BE2C (cell line): ENCODE measurements at places on chromosomes 7 and 10.
A peak's percentile ranks its signal among the peaks of the same experiment; 100 is the strongest.

- DNase-seq, result peak; percentile 10
These were observed 116.5 kb upstream of the RAB11FIP2 start for GRCh38 chr10:118163217-118163616.

GRCh38 chr10:43317422-43317821 is 50.6 kb upstream of the RASGEF1A start:
- no peak for DNase-seq

- no peak for DNase-seq
These were observed 2.4 kb upstream of the HOXA10 start for GRCh38 chr7:27176524-27176845.

DNA sequence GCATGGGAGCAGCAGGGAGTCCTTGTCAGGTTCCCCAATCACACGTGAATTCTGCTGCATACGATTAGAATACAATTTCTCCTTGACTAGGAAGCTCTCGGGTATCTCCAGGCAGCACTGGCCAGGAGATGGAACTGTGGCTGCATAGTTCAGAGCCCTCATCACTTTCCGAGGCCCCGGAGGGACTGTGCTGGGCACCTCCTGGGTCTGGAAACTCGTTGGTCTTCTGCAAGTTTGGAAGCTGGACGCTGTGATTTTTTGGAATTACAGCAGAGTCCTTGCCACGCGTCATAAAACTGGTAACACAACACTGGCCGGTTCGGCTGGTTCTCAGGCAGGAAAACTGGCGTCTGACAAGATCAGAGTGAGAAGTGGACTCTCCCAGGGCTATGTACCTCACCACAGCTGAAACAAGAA is 216.1 kb downstream of the CCDC3 start:
- DNase-seq, result no peak
